Right lobe of liver (tissue), 6 donors: ENCODE measurements at places on chromosomes 2 and 18. TPM values are rescaled to one million over a fixed set of nuclear protein-coding genes. Genes with fewer than 3 reads are reported as not detected.

- peaks cover 24% of the 10 kb centered on the region for H3K4me1 ChIP-seq
- H3K27me3 ChIP-seq: no peaks in the 10 kb centered on the region
- peaks cover 6% of the 10 kb centered on the region for H3K36me3 ChIP-seq
- peak overlapping the region; percentile 18 for H3K27ac ChIP-seq
- H3K4me3 ChIP-seq: no peak overlapping the region
- no peak for DNase-seq
Measured at GRCh38 chr2:46364797-46365457, 67.7 kb downstream of the EPAS1 start.

- H3K27ac ChIP-seq: no peak overlapping the region
- no peaks in the 10 kb centered on the region for H3K36me3 ChIP-seq
- no peaks in the 10 kb centered on the region for H3K27me3 ChIP-seq
- no peaks in the 10 kb centered on the region for H3K4me1 ChIP-seq
Measured at GRCh38 chr2:65737452-65738011, 305.1 kb upstream of the SPRED2 start.

DNA sequence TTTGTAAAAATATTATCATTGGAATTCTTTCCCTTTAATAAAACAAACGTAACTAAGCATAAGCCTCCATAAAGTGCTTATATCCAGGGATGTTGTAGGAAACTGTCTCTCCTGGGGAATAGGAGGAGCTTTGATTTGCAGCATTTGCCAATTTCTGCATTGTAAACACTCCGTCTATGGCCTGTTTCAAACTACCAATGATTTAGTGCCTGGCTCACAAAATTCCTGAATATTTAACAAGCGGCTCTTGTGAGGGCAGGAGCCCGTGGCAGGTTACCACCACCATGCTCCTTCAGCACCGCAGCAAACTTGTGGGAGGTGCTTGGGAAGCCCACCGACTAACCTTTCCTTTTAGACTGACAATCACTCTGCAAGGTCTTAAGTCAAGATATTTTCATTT, 520.3 kb downstream of the SOX11 start:
- no peaks in the 10 kb centered on the region for H3K27me3 ChIP-seq
- no peaks in the 10 kb centered on the region for H3K36me3 ChIP-seq

GRCh38 chr18:52312346-52312745, 27.7 kb upstream of the DCC start:
- H3K36me3 ChIP-seq: no peaks in the 10 kb centered on the region
- no peak for DNase-seq
- no peak overlapping the region for H3K4me3 ChIP-seq
- no peaks in the 10 kb centered on the region for H3K27me3 ChIP-seq

- H3K4me3 ChIP-seq: no peak overlapping the region
- H3K36me3 ChIP-seq: no peaks in the 10 kb centered on the region
- H3K27me3 ChIP-seq: no peaks in the 10 kb centered on the region
- no peak for DNase-seq
- H3K27ac ChIP-seq: no peak overlapping the region
Measured at GRCh38 chr2:231685349-231686191, 22.8 kb upstream of the PTMA start.

DNA sequence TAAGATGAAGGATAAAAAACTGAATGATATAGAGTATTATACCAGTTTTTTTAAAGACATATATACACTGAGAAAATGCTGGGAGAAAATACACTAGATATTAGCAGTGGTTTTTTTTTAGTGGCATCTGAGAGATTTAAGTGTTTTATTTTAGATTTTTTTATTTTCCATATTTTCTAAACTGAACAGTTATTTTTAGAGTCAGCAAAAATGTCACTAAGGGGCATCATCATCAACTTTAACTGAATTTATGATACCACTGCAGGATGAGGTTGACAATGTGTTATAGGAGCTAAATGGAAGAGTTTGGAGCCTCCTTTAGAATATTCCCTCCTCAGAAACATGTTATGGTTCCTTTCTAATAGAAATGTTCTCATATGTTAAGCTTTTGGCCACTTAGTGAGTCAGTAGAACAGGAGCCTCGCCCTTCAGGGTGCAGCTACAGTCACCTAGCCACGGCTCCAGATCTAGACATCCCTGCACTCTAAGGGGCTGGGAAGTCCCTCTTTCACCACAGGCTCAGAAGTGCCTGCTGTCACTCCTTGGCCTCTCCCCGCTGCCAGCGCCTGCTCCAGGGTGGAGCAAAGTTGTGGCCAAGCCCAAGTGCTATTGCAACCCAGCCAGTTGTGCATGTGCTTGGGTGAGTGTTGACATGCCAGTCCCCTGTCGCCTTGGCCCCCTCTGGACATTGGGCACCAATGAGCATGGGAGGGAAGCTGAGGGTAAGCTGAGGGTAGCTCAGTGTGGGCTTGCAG, 210.7 kb upstream of the RASGRP3 start:
- H3K27ac ChIP-seq: no peak overlapping the region
- H3K27me3 ChIP-seq: no peaks in the 10 kb centered on the region

GRCh38 chr2:56244506-56244905, 60.7 kb downstream of the CCDC85A start:
- H3K27ac ChIP-seq: no peak overlapping the region
- DNase-seq: no peak
- no peaks in the 10 kb centered on the region for H3K36me3 ChIP-seq
- H3K4me3 ChIP-seq: no peak overlapping the region
- no peaks in the 10 kb centered on the region for H3K27me3 ChIP-seq

- no peak for DNase-seq
- H3K36me3 ChIP-seq: no peaks in the 10 kb centered on the region
- no peak overlapping the region for H3K27ac ChIP-seq
- H3K4me1 ChIP-seq: no peaks in the 10 kb centered on the region
- no peak overlapping the region for H3K4me3 ChIP-seq
Measured at GRCh38 chr2:159126432-159127022, 158.1 kb downstream of the TANC1 start.

DNA sequence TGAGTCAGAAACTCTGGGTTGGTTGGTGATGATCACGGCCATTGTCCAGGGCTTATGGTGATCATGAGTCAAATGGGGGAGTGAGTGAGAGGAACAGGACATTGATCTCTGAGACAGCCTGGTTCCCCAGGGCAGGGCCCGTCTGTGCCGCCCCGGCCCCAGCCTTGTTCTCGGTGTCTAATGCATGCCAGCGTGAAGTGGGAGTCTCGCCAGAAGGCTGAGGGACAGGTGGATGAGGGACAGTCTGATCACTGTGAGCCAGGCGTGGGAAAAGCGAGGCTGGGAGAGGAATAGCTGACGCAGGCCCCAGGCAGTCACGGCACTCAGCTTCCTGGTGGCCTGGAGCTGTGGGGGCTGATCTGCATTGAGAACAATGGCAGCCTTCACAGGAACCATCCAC, 208.3 kb upstream of the HDAC4 start:
- no peaks in the 10 kb centered on the region for H3K27me3 ChIP-seq
- no peaks in the 10 kb centered on the region for H3K4me1 ChIP-seq
- H3K27ac ChIP-seq: no peak overlapping the region
- H3K36me3 ChIP-seq: no peaks in the 10 kb centered on the region

DNER gene
- not detected for total RNA-seq

ITGA4 gene
- 3.0 TPM for total RNA-seq

TUBB6 gene
- total RNA-seq: 4.5 TPM
